Stimulated activated CD8-positive, alpha-beta memory T cell treated with anti-CD3 and anti-CD28 coated beads, Interleukin-12 subunit alpha, Interleukin-12 subunit beta, amount 100 ng/mL, for 4 hours (primary cell): ENCODE measurements at places on chromosomes 7 and 10.

- no peak for DNase-seq
These were observed 103.7 kb downstream of the CXCL12 start for GRCh38 chr10:44281089-44281613.

DNA sequence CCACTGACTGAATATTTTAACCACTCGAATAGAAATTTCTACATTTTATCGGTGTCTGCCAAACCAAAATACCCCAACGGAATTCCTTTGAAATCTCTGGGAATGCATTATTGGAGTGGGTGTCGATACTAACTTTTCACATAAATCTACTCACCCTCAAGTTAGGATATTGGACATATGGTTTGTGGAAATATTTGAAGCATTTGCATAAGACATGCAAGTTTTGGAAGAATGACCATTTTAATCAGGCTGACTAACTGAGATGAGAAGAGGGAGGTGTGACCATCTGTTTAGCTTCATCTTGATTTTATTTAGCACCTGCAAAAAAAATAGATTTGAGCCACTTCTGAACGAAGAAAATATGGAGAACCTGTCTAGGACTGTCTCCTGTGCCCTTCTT, 61.2 kb downstream of the KLF6 start:
- DNase-seq, result no peak

DNA sequence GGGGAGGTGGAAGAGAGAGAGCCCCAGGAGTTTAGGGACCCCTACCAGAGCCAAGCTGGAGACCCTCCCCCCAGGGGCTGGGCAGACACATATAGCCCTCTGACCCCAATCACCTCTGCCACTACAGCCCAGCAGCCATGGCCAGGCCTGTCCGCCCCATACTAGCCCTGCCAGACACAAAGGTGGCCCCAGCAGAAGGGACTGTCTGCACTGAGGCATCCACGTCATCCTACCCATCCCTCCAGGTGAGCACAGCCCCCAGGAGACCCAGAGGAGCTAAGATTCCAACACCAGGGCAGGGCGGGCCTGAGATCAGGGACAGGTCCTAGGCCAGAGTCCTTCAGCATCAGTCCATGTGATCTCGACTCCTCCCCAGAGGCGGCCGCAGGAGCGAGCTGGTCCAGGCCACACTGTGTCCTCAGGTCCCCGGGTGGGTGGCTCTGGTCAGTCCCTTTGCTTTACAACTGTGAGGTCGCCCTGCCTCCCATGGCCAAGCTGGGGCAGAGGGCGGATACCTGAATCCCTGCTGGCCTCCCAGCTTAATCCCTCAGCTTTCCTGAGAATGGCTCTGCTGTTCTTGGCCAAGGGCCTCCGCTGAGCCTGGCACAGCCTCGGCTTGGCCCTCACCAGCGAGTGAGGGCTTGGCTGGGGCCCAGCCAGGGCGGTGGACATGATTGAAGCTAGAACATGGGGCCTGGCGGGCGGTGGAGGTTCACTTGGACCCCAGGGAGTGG, 14.3 kb upstream of the ELN start:
- DNase-seq, result no peak

- DNase-seq, result no peak
These were observed 27.7 kb upstream of the TLX1 start for GRCh38 chr10:101103430-101103829.

GRCh38 chr7:18541181-18541870, 45.8 kb downstream of the HDAC9 start:
- DNase-seq, result no peak

GRCh38 chr7:37982423-37982822, 62.0 kb downstream of the EPDR1 start:
- DNase-seq, result no peak

- no peak for DNase-seq
These were observed 97.7 kb downstream of the SH3PXD2A start for GRCh38 chr10:103757531-103758293.

DNA sequence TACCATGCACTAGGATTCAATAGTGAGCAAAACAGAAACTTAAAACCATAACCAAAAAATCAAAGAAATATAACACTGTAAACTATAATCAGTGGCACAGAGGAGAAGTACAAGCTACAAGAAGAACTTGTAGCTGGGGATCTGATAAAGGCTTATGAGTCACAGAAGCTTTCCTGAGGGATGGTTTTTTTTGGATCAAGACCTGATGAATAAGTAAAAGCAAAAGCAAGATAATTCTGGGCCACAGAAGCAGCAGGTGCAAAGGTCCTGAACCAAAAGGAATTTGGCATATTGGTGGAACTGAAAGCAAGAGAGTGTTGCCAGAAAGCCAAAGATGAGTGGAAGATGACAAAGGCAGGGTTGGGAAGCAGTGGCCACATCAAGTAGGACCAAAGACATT, 37.4 kb upstream of the BET1 start:
- no peak for DNase-seq

DNA sequence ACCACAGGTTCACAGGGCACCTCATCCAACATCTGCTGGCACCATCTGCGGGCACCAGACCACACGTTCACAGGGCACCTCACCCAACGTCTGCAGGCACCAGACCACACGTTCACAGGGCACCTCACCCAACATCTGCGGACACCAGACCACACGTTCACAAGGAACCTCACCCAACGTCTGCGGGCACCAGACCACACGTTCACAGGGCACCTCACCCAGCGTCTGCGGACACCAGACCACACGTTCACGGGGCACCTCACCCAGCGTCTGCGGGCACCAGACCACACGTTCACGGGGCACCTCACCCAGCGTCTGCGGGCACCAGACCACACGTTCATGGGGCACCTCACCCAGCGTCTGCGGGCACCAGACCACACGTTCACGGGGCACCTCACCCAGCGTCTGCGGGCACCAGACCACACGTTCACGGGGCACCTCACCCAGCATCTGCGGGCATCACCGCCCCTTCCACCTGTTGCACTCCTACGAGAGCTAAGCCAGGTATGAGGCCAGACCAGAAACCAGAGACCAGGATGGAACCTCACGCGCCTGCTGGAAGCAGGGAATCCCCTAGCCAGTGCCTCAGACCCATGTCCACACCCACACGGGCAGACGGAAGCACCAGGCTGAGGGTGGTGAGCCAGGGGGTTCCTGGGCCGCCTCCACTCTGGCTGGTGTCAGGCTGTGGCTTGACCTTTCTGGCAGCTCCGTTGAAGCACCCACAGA, 182.8 kb downstream of the MAD1L1 start:
- DNase-seq, result peak; percentile 19

DNA sequence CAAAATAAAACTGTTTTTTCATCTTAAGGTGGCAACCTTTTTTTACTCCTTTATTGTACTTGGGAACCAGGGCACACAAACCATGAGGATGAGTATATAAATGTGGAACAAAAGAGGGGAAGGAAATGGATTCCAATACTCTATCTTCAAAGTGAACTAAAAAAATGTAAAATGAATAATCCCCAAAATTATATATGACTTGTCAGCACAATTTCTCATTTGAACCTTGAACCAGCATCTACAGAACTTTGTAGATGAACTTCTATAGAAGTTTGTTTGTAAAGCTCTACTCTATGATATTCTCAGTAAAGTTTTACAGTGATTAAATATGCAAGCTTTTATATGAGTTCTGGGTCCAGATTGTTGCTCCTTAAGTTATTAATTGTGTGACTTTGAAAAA, 218.2 kb upstream of the ETV1 start:
- DNase-seq, result no peak

DNA sequence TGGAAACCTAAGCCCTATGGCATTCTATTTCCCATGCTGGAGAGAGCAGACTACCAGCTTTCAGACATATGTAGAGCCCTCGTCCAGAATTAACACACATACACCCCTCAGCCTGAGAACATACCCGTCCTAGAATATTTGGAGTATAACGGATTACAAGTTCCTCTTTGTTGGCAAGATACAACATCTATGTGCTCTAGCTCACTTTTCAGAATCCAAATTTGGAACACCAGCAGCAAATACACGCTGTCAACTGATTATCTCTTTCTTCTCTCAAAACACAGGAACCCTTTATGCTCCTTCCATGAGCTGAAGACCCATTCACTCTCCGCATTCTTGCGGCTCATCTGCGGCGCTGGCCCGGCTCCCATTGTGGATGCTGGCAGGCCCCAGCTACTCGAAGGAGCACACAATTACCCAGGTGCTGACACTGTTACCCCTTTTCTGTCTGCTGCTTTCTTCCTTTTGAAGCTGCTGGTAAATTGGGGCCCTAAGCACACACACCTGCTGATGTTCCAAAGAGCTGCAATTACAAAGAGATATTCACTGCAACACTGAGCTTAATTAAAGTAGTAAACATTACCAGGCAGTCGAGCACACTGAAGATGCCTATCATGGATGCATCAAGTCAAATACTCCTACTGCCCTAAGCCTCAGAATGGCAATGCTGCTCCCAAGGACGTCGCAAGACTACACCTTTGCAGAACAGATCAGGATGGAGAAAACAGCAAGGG, 70.0 kb downstream of the VOPP1 start:
- no peak for DNase-seq

GRCh38 chr10:63084690-63085382, 48.3 kb upstream of the NRBF2 start:
- DNase-seq, result no peak

DNA sequence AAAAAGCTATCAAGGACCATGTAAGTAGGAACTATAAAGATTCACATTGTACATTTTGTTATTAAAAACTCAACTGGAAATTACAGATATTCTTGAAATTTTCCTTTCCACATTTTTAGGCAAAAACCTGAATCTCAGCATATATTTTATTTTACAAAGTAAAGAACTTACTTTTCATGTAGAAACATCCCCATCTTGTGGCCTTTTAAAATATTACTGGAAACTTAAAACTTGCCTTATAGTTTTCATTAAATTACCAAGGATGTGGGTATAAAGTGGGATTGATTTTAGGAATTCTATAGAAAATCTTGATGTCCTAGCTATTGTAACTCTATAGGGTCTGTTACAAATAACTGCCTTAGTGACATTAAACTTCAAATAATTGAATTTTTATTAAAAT, 10.6 kb downstream of the DBF4 start:
- DNase-seq, result no peak

DNA sequence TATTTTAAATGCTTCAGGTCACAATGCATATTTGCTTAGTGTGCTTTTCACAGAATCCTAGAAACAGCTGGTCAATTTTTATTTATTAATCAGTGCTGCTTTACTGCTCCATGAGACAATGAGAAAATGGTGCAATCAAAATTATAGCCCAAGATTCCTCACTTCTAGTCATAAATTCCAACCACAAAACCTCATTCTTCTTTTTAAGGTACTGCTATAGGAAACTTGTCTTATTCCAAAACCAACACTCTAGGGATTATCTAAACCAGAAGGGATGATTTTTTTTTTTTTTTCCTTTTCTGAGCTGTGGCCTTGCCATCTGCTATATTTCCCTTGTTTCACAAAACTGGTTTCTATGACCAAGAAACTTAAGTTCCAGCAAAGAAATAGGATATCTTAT, 64.0 kb upstream of the SEMA3A start:
- no peak for DNase-seq

DNA sequence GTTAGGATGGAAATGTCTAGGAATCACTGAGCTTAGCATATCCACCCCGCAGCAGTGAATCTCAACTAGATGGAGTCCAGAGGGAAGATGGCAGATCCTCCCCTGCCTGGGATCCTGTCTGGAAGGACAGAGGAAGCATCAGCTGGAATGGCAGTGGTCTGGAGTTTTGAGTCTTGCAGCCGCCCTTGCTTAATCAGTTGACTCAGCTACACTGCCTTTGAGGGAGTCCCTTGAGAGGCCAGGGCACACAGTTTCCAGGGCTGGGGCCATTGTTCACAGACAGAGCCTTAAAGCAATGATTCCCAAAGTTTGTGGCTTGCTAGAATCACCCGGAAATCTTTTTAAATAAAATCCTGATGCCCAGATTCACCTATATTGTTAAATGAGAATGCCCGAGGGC, 128.1 kb downstream of the NT5C2 start:
- no peak for DNase-seq

- DNase-seq, result no peak
These were observed 61.8 kb upstream of the TRIL start for GRCh38 chr7:29019896-29020295.

- no peak for DNase-seq
These were observed 126.5 kb upstream of the JCAD start for GRCh38 chr10:30185916-30186315.

DNA sequence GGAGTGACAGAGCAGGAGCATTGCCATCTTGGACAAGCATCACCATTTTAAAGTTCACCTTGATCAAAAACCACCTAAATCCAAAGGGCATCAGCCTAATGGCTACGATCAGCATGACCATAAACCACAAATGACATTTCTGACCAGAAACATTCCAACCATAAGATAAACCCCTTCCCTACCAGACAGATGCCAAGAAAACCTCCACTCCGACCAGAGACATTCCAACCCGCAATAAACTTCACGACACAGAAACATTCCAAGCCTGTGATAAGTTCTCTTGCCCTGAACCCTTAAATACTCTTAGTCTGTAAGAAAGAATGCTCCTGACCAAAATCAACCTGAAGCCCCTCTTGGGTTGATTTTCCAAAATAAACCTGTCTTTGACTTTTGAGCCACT, 606.9 kb downstream of the POM121L12 start:
- no peak for DNase-seq

- no peak for DNase-seq
These were observed 88.9 kb downstream of the RAPGEF5 start for GRCh38 chr7:22267930-22268615.

GRCh38 chr7:120805636-120806388, 52.1 kb downstream of the TSPAN12 start:
- DNase-seq, result no peak

DNA sequence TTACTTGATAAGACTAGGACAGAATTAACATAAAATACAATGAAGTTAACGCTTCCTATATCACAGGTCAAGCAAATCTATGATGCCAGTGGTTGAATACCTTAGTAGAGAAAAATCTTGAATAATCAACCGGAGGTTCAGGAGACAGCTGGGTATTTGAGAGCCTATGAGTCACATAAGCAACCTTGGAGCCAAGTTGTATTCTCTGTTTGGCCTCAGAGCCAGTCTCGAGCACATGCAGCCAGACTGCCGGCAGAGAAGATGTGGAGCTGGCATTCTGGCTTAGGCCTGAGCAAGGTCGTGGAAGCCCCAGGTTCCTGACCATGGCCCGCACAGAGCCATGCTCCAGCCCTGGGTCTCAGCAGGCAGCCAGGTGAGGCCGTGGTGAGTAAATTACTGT, 90.3 kb downstream of the FAM204A start:
- DNase-seq, result no peak

GRCh38 chr10:71852355-71852937, 1.4 kb upstream of the PSAP start:
- no peak for DNase-seq

- DNase-seq, result no peak
These were observed 342.0 kb downstream of the SDK1 start for GRCh38 chr7:3643091-3643490.

GRCh38 chr10:91540733-91541132, 92.1 kb downstream of the PPP1R3C start:
- DNase-seq, result no peak

- no peak for DNase-seq
These were observed 173.4 kb downstream of the LRRN3 start for GRCh38 chr7:111264111-111264868.
